ENCODE measurements at places on chromosomes 7 and 10.
A peak's percentile ranks its signal among the peaks of the same experiment; 100 is the strongest.

- ATAC-seq: no peak
Measured at GRCh38 chr10:99346247-99346646, 17.1 kb downstream of the CNNM1 start.

DNA sequence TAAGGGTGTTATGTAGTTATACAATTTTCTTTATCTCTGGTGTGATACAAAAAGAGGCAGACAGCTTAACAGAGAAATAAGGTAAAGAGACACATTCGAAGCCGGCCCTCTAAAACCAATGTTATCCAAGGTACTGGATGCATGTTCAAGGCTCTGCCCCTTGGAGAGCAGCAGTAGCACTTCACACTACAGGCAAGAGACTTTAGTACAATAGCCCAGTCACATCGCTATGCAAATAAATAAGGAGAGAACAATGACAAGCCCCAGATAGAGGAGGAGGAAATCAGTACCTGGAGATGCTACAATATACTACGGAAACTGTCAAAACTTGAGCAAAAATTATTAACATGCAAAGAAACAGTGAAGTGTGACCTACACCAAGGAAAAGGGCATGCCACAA lies 111.1 kb downstream of the ITGB1 start:
- ATAC-seq: no peak

GRCh38 chr7:5685205-5685604 lies 96.3 kb downstream of the RNF216 start:
- ATAC-seq: no peak

DNA sequence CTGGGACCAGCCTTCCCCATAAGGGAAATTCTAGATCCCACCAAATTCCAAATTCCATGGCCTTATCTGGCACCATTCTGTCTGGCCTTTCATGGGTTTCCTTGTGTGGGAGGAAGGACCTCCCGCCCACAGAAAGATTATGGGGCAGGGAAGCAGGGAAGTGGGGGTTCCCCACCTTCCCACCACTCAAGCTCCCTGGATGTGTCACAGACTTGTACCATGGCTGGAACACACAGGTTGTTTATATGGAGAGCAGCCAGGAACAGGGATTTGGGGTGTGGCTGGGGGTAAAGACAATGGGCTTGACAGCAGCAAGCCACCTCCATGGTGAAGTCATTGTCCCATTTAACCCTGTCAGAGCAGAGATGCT lies 18.3 kb downstream of the UNC5B start:
- no peak for ATAC-seq

GRCh38 chr7:21603462-21603861 lies 60.6 kb downstream of the DNAH11 start:
- peak; percentile 59 for ATAC-seq

GRCh38 chr7:130904031-130904757 lies 170.2 kb upstream of the KLF14 start:
- peak; percentile 15 for ATAC-seq

- ATAC-seq: no peak
Measured at GRCh38 chr10:70117646-70118045, 15.0 kb downstream of the AIFM2 start.

DNA sequence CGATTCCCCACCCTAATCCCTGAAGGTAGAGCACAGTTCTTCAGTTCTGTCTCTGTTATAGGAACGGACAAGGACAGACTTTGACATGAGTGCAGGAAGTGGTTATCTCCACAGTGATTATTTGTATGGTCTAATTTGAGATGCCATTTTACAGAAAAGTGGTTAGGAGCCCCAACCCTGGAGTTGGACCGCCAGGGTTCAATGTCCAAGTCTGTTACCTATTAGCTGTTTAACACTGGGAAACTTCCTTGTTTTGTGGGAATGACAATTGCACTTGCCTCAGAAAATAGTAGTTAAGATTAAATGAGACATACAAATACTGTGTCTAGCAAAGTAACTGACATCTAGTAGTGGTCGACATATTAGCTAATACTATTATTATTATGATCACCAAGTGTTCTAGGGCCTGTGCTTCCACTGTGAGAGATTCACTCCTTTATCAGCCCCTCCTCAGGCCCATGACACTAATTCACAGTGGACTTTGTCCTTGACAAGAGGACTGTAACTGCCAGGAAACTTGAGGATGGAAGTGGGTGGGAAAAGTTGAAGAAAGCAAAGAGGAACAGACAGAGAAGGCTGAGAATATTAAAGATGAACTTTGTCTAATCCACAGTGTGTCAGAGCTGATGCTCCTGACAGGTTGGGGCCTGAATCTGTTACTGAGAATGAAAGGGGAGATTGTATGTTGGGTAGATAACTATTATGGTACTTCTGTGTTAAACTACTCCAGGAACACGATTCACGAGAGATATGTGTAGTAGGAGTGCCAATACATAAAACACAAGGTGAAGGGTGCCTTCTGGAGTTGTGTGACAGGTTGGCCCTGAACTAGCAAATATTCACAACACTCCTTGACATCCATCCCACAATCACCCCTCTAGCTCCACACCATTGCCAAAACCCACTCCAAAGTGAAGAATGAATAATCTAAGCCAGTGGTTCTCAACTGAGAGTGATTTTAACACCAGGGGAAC lies 66.4 kb downstream of the TAC1 start:
- ATAC-seq: no peak

DNA sequence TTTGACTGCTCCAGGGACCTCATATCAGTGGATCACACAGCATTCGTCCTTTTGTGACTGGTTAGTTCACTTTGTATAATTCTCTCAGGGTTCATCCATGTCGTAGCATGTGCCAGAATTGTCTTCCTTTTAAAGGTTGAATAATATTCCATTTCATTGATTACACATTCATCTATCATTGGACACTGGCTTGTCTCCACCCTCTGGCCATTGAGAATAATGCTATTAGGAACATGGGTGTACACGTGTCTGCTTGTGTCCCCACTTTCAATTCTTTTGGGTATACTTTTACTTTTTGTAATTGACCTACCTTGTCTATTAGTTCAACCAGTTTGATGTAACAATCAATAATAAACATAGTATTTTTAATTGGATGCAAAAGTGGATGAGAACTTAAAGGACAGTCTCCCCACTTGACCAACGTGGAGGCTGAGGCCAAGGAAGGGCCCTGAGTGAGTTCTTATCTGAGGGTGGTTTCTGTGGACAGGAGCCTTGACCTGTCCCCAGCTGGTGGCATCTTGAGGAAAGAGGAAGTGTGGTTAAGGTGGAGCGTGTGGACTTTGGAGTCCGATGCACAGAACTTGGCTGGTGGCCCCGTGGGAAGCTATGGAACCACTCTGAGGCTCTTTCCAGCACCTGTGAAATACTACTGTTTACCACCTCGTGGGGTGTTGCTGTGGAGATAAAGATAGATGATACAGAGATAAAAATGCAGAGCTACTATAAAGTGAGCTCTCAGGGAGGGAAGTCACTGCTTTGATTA lies 16.6 kb downstream of the WDFY4 start:
- ATAC-seq: no peak

- no peak for ATAC-seq
Measured at GRCh38 chr7:136251826-136252225, 274.7 kb upstream of the MTPN start.
